ENCODE measurements at places on chromosomes 5 and 9.
A peak's percentile ranks its signal among the peaks of the same experiment; 100 is the strongest.

- DNase-seq: no peak
These were observed 66.8 kb downstream of the APBA1 start for GRCh38 chr9:69605406-69605805.

DNA sequence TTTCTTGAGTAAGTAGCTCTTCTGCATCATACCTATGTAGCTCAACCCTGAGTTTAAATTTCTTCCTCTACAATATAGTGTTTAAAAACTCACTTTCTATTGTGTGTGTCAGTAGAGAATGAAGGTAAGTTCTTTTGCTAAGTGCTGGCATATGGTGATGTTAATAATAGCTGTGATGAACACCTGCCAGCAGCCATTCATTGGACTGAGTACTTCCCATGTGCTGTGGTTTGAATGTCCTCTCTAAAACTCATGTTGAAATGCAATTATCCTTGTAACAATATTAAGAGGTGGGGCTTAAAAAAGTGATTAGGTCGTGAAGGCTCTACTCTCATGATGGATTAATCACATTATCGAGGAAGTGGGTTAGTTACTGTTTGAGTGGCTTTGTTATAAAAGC is 645.2 kb upstream of the RGMB start:
- DNase-seq: no peak

DNA sequence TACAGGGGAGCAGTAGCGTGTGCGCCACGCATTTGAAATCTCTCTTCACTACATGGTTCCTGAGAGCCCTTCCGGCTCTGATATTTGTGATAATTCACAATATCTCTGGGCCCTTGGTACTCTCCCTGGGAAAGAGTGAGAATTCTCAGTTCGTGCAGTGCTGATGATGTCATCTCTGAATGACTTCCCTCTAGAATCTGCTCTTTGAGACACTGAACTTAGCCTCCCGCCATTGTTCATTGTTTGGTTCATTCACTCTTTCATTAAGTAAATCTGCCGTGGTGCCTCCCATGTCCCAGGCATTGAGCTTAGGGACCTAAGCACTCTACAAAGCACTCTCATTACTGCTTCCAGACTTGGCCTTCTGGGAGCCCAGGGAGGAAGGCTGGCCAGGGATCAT is 94.0 kb downstream of the PPARGC1B start:
- no peak for DNase-seq

GRCh38 chr9:89153232-89154017 is 25.2 kb downstream of the SHC3 start:
- peak; percentile 31 for DNase-seq

GRCh38 chr5:135220394-135221186 is 178.4 kb downstream of the MACROH2A1 start:
- DNase-seq: no peak
